ENCODE measurements at places on chromosomes 5 and 9. TPM values are rescaled to one million over a fixed set of nuclear protein-coding genes. Genes with fewer than 3 reads are reported as not detected.
A peak's percentile ranks its signal among the peaks of the same experiment; 100 is the strongest.

DNA sequence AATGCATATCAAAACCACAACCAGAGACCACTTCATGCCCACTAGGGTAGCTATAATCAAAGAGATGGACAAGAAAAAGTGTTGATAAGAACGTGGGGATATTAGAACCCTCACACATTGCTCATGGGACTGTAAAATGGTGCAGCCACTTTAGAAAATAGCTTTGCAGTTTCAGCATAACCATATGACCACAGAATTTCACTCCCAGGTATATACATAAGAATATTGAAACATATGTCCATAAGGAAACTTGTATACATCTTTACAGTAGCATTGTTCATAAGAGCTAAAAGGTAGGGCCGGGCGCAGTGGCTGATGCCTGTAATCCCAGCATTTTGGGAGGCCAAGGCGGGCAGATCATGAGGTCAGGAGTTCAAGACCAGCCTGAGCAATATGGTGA, 56.4 kb downstream of the S1PR3 start:
- H3K27me3 ChIP-seq, result no peaks in the 10 kb centered on the region
- no peak overlapping the region for H3K4me3 ChIP-seq
- no peak overlapping the region for H3K27ac ChIP-seq
- no peak for DNase-seq
- H3K36me3 ChIP-seq, result no peaks in the 10 kb centered on the region
- no peaks in the 10 kb centered on the region for H3K4me1 ChIP-seq

- H3K27ac ChIP-seq, result no peak overlapping the region
- DNase-seq, result no peak
- no peaks in the 10 kb centered on the region for H3K27me3 ChIP-seq
These were observed 55.9 kb upstream of the KLF9 start for GRCh38 chr9:70470050-70471015.

DNA sequence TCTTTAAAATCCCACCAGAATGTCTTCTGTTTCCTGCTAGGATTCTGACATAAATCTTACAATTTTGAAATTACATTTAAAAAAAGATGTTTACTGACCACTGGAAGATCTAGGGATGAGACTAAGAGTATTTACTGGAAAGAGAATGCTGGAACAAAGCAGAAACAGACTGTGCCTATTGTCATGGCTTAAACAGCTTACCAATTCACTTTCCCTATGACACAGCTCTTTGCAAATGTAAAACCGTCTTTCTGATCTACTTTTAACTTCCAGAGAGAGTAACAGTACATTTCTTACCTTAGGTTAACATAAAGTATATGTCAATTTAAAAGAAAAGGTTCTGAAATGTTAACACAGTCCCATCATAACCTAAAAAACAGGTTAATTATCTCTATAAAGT, 10.7 kb downstream of the GIN1 start:
- peaks cover 13% of the 10 kb centered on the region for H3K36me3 ChIP-seq
- H3K4me1 ChIP-seq, result peaks cover 15% of the 10 kb centered on the region
- no peaks in the 10 kb centered on the region for H3K27me3 ChIP-seq
- H3K27ac ChIP-seq, result no peak overlapping the region
- no peak for DNase-seq

GRCh38 chr9:91946653-91947488, 3.2 kb downstream of the ROR2 start:
- no peak overlapping the region for H3K4me3 ChIP-seq
- peaks cover 3% of the 10 kb centered on the region for H3K27me3 ChIP-seq
- H3K27ac ChIP-seq, result no peak overlapping the region
- peaks cover 4% of the 10 kb centered on the region for H3K4me1 ChIP-seq

- H3K27ac ChIP-seq, result no peak overlapping the region
- H3K36me3 ChIP-seq, result no peaks in the 10 kb centered on the region
- no peak overlapping the region for H3K4me3 ChIP-seq
- H3K27me3 ChIP-seq, result no peaks in the 10 kb centered on the region
- no peaks in the 10 kb centered on the region for H3K4me1 ChIP-seq
- DNase-seq, result no peak
These were observed 456.3 kb downstream of the HINT1 start for GRCh38 chr5:130708754-130709153.

DNA sequence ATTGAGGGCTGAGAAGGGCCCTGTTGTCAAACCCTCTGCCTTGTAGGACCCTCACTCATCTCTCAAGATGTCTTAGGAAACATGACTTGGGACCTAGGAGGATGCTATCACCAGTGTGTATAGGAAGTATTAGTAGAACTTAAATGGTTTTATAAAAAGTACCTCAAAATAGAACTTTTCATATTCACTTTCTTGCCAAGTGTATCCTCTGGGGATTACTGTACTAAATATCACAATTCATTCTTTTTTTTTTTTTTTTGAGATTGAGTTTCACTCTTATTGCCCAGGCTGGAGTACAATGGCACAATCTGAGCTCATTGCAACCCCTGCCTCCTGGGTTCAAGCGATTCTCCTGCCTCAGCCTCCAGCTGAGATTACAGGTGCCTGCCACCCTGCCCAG, 56.2 kb downstream of the ARHGEF28 start:
- H3K4me1 ChIP-seq, result no peaks in the 10 kb centered on the region
- no peaks in the 10 kb centered on the region for H3K36me3 ChIP-seq
- DNase-seq, result no peak

DNA sequence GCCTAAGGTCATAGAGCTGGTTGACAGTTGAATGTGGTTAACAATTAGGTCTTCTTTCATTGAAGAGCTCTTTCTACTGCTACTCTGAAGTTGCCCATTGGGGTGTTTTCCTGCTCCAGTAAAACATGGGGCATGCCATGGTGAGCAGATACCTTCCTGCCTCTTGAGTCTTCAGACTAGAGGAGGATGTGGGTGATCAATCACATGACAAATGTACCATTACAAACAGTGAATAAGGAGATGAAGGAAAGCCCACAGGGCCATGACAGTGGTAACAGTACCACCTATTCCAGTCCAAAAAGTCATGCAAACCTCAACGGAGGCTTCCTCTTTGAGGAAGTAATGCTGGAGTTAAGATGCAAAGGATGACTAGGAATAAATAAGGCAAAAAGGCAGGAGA, 73.5 kb downstream of the CYFIP2 start:
- no peak overlapping the region for H3K4me3 ChIP-seq
- H3K27me3 ChIP-seq, result no peaks in the 10 kb centered on the region
- H3K4me1 ChIP-seq, result no peaks in the 10 kb centered on the region

DNA sequence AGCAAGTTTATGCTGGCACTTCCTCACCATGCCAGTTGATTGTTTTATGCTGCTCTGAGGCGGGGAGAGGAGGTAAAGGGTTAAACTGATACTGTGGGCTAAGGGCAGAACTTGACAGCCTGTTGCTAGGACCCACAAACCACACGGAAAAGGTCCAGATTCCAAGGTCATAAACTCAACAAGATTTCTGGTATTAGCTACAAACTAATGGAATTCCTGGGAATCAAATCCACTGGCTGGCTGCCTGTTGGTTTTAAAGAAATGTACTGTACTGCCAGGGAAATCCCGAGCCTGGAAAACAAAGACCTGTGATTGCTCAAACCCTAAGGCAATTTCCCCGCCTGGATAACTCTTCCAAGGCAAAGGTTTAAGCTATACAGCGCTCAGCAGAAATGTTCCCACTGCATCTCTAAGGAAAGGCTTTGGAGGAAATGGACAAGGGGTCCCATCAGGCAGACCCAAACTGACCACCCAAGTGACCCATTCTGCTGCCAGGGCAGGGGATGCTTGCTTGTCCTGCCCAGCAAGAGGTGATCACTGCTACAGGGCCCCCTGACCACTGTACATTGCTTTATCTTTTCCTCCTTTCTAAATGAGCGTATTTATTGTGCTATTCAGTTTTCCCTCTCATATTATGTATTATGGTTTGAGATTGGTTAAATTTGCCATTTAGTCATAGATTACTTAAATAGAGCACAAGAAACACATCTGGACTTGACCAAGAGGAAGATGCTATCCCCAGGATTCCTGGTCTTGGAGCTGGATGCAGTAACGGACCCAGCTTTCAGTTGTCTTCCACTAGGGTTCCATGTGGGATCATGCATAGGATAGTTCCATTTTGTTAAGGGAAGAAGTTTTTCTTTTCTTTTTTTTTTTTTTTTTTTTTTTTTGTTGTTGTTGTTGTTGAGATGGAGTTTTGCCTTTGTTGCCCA, 124.3 kb downstream of the SUSD1 start:
- no peak for DNase-seq
- no peaks in the 10 kb centered on the region for H3K4me1 ChIP-seq
- H3K36me3 ChIP-seq, result no peaks in the 10 kb centered on the region
- no peaks in the 10 kb centered on the region for H3K27me3 ChIP-seq

- no peak for DNase-seq
- H3K27me3 ChIP-seq, result no peaks in the 10 kb centered on the region
- H3K27ac ChIP-seq, result no peak overlapping the region
These were observed 6.7 kb downstream of the BRD3 start for GRCh38 chr9:134061019-134061687.

- H3K27ac ChIP-seq, result no peak overlapping the region
- no peak for DNase-seq
- no peaks in the 10 kb centered on the region for H3K36me3 ChIP-seq
- no peaks in the 10 kb centered on the region for H3K27me3 ChIP-seq
- no peak overlapping the region for H3K4me3 ChIP-seq
These were observed 283.8 kb downstream of the NTRK2 start for GRCh38 chr9:84953252-84953773.

DNA sequence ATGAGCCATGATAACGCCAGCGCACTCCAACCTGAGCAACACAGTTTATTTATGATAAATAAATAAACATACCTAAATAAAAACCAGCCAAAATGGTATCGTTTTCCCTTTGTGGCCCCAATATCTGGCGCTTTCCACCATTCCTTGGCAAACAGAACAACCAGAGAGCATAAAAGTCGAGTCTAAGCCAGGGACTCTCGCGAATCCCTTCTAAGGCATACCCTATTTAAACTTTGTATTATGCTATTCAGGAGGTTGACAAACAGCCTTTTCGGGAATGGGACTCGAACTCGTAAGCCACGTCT, 386 bp upstream of the MATR3 start:
- DNase-seq, result no peak
- H3K27ac ChIP-seq, result peak overlapping the region; percentile 98
- H3K4me3 ChIP-seq, result peak overlapping the region; percentile 87
- peaks cover 23% of the 10 kb centered on the region for H3K4me1 ChIP-seq

- no peak for DNase-seq
- H3K36me3 ChIP-seq, result no peaks in the 10 kb centered on the region
- H3K4me3 ChIP-seq, result no peak overlapping the region
- H3K27ac ChIP-seq, result no peak overlapping the region
- H3K4me1 ChIP-seq, result no peaks in the 10 kb centered on the region
These were observed 24.4 kb upstream of the SLC1A1 start for GRCh38 chr9:4465910-4466309.

GRCh38 chr5:140588311-140589070, 23.9 kb downstream of the SLC35A4 start:
- no peak overlapping the region for H3K27ac ChIP-seq
- H3K4me1 ChIP-seq, result no peaks in the 10 kb centered on the region
- no peaks in the 10 kb centered on the region for H3K27me3 ChIP-seq
- H3K36me3 ChIP-seq, result no peaks in the 10 kb centered on the region
- H3K4me3 ChIP-seq, result no peak overlapping the region
- no peak for DNase-seq

GRCh38 chr9:108746864-108747263, 108.9 kb downstream of the ACTL7B start:
- no peak overlapping the region for H3K27ac ChIP-seq
- no peaks in the 10 kb centered on the region for H3K4me1 ChIP-seq
- H3K36me3 ChIP-seq, result no peaks in the 10 kb centered on the region
- H3K4me3 ChIP-seq, result no peak overlapping the region

Gene SPIN1
- 21.7 TPM for polyA plus RNA-seq

Gene UBAP1
- polyA plus RNA-seq, result 53.9 TPM

Gene FOXD4L3
- not detected for polyA plus RNA-seq
